NCI-H2029 treated with DMSO at 0.1 percent for 48 hours (cell line): ENCODE measurements at places on chromosomes 16 and 17.

DNA sequence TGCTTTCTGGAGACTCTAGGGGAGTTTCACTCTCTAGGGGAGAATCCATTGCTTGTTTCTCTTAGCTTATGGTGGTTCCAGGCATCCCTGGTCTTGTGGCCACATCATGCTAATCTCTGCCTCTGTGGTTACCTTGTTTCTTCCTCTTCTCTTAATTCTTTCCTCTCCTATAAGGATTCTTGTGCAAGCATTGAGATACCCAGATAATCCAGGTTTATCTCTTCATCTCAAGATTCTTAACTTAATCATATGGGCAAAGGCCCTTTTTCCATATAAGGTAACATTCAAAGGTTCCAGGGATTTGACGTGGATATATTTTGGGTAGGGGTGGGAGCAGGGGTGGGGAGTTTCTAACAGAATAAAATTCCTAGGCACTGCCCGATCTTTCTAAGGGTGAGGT lies 32.6 kb downstream of the FAM20A start:
- DNase-seq = no peak

GRCh38 chr16:4266372-4266771 lies 6.5 kb downstream of the TFAP4 start:
- DNase-seq = no peak

DNA sequence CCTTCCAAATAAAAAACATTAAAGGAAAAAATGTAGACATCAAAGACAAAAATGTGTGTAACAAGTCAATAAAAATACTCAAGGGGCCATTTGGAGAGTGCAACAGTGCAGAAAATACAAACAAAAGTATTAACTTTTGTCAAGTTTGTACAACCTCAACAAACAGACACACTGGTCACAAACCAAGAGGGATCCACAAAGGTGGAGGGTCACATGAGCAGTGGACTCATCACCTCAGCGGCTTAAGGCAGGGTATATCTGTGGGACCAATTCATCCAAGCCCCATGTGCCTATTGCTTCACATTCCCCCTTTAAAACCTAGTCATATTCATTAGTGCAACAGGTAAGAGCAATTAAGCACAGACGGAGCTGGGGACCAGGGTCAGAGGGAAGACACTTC lies 45.2 kb downstream of the DCUN1D3 start:
- no peak for DNase-seq

GRCh38 chr17:80265205-80266068 lies 4.8 kb downstream of the RNF213 start:
- DNase-seq = no peak

DNA sequence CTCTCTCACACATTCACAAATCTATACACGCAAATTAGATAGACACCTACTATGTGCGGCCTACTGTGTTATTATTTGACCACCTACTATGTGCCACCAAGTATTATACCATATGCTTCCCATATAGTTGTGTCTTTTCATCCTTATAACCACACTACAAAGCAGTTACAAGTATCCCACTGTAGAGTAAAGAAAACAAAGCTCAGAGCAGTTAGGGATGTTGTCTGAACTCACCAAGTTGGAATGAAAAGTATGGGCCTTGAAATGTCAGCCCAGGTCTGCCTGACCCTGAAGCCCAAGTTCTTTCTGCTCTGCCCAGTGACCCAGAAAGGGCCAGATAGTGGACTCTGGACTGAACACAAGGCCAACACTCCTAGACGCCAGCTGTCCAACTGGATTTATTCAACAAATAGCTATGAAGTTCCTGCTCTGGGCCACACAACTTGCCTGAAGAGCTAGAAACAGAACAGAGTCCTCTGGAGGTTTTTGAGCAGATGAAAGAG lies 8.5 kb downstream of the KRT37 start:
- DNase-seq = no peak

- no peak for DNase-seq
Observed at GRCh38 chr17:47197821-47198220, 8.7 kb upstream of the CDC27 start.

GRCh38 chr16:386641-387156 lies 4.9 kb upstream of the PGAP6 start:
- DNase-seq = no peak

- DNase-seq = peak; percentile 4
Observed at GRCh38 chr16:84819644-84820304, at the start of gene CRISPLD2. Gene CRISPLD2, plus strand, starts transcription at chr16:84819985. Its CDS starts 18,511 bp downstream, at chr16:84838496.

- DNase-seq = peak; percentile 88
Observed at GRCh38 chr17:77735566-77736198, 222.8 kb upstream of the TNRC6C start.

DNA sequence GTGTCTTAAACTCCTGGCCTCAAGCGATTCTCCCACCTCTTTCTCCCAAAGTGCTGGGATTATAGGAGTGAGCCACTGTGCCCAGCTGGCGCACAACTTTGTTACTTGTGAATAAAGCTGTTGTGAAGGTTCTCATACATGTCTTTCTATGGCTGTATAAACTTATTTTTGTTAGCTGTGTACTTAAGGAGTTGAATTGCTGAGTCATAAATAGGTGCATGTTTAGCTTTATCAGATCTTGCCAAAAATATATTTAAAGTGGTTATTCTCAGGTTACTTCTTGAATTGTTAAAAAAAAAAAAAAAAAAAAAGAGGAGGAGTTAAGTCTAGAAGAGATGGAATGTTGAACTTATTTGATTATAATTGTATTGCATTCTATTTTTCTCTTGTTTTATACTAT lies 47.6 kb upstream of the IRX3 start:
- DNase-seq = no peak

DNA sequence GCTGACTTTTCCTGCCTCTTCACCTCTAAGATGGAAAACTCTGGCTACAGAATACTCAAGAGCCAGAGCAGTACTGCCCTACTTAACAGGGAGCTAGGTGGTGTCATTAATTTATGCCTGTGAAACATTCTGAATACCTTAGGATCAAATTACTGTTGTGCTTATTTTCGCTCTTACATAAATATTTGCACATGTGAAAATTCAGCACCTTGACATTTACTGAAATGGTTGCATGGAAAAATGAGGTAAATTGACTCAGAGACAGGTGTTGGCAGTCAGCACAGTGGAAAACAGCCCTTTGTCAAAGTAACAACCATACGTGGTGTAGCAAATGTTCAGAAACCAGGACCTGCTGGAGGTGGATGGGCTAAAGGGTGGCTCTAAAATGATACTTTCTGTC lies 193.6 kb downstream of the CDH8 start:
- DNase-seq = peak; percentile 67

DNA sequence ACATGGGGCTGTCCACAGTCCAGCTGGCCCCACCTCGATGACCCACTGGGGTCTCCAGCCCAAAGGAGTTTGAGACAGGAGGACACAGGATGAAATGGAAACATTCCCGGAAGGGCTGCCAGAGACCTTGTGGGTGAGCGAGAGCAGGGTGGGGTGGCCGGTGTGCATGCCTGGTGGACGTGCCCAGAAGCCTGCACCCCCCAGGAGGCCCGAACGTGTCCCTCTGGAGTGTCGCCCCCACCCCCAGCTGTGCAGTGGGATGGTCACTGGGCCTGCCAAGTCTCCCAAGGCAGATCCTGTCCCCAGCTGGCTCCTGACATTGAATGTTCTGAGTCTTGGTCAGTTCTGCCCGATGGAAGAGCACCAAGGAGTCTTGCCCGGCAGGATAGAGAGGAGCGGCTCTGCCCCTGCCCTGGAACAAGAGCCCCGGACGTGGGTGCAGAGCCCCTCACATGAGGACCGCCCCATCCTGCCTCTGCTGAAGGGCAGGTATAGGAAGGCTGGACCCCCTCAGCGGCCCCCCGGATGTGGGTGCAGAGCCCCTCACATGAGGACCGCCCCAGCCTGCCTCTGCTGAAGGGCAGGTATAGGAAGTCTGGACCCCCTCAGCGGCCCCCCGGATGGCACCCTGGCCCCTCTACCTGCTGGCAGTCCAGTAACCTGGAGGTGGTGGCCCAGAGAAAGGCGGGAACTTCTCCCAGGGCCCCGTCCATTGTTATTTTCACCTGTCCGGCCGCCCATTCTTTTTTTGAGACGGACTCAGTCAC lies 3.1 kb upstream of the CAPN15 start:
- DNase-seq = no peak
